ENCODE measurements at places on chromosomes 4 and X.

- no peak for DNase-seq
Observed at GRCh38 chrX:9151772-9152307, 117.9 kb upstream of the FAM9B start.

DNA sequence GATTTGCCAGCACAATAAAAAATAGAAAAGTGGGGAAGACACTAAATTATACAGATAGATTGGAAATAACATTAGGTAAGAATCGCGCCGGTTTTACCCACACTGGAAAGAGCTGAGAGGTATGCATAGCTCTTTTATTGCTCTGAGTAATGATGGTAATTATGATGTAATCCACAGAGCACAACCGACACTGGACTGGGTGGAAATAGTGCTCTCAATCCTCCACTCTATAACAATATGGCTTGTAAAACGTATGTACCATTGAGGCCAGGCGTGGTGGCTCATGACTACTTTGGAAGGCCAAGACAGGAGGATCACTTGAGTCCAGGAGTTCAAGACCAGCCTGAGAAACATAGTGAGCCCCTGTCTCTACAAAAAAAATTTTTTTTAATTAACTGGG, 104.3 kb upstream of the RAPGEF2 start:
- DNase-seq = no peak

DNA sequence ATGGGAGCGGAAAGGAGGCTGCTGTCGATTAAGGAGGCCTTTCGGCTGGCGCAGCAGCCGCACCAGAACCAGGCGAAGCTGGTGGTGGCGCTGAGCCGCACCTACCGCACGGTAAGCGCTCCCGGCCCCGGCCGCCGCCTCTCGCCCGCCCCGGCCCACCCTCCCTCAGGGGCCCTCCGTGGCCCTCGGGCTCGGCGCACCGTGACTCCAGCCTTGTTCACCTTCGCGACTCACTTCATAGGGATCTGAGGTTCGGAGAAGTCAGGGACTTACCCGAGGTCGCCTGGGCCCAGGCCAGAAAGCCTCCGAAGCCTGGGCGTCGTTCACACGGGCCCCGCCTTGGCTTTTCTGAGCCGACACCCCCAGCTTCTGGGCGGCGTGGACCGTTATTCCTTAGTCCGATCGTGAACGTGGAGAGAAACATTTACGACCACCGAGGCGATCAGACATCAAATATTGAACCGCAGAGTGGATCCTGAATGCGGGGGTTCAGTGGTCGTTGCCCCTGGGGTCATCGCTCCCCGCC, 362 bp downstream of the NCAPG start:
- DNase-seq = peak; percentile 81

- DNase-seq = peak; percentile 82
Observed at GRCh38 chr4:77818073-77818601, 1.0 kb downstream of the CNOT6L start.

DNA sequence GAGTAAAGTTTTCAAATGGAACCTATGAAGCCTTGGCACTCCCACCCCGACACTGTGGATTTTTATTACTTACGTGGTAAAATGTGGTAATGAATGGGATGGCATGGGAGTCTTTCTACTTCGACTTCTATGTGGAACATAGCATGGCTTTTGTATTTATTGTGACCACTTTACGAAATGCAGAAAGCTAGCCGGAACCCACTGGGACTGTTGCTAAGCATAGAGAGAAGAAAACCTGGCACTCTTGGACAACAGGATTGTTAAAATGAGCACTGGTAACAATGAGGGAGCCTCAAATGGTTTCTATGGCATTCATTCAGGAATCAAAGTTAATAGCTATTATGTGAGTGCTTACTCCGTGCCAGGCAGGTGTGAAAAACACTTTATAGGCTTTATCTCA, 113.3 kb downstream of the PDS5A start:
- no peak for DNase-seq

DNA sequence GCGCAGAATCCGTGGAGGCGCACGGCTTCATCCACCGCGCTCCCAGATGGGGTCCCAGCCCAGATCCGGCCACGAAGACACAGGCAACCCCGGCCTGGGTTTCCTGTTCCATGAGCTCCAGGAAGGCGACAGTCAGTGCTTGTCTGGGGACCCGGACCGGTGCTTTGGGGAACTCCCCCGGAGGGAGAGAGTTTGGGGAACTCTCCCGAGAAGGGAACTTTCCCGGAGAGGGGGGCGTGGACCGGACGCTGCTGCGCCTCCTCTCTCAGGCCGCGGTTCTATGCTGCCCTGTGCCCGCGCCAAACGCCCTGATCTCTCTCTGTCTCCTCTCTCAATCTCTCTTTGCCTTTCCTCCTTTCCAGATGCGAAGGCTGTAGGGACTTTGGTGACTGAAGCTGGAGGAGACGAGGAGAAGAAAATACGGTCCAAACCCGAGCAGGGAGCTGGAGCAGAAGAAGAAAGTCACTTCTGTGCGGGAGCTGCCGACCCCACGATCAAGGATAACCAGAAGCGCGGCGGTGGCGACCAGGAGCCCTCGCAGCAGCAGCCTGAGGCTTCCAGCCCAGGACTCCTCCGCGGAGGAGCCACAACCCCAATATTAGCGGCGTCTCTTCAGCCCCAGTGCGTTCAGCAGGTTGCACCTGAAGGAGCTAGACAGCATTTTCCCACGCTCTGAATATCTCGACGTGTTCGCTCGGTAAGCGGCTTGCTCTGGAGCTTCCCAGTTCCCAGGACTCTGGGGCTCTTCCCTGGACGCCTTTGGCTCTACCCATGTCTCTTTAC, 47.6 kb upstream of the NKAP start:
- peak; percentile 50 for DNase-seq

GRCh38 chr4:153757407-153757806, 2.4 kb downstream of the RNF175 start:
- DNase-seq = no peak

- no peak for DNase-seq
Observed at GRCh38 chrX:149322316-149322715, 182.8 kb downstream of the IDS start.

- DNase-seq = no peak
Observed at GRCh38 chr4:7195546-7196287, 3.4 kb downstream of the SORCS2 start.

GRCh38 chrX:46582966-46583365, 9.4 kb downstream of the CHST7 start:
- DNase-seq = no peak

GRCh38 chr4:120760047-120760446, 162.5 kb downstream of the PRDM5 start:
- DNase-seq = no peak

Data from DMS53 (cell line).